ENCODE measurements at places on chromosomes 2 and 18.

DNA sequence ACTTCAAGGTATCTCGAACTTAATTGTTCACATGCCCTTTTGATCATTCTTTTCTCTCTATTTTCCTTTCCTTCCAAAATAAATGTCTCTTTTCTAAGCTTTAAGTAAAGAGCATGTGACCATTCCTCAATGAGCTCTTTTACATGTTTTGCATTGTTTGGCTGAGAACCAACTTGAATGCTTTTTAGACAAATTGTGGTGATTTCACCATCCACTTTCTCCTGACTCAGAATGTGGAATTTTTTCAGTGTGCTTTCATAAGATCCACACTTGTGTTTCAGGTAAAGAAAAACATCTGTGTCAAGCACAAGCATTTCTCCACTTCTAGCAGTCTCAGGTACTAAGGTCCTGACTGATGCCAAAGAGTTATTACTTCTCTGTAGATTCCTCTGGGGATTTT lies 10.7 kb downstream of the RBM43 start:
- DNase-seq, result no peak

DNA sequence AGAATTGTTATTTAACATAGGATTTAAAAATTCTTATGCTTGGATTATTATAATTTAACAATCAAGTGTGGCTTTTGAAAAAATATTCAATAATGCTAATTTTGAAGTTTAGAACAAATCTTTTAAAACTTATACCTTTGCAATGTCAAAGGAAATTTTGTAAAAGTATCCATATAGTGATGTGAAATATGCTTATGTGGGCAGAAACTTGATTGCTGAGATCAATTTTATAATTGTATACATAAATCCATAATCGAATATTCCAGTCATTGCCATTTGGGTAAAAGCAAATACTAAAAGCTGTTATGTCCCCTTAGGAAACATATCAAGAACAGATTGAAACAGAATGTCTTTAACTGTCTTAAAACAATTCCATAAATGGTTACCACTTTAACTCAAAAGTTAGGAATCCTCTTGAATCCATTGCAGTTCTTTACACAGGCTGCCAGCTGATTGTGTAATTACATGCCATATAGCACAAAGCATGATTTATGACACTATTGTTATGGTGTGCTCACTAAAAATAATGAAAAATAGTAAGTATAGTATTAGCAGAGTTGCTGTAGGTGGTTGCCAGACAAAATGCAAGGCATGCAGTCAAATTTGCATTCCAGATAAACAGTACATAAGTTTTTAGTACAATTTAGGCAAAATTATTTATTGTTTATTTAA lies 24.2 kb downstream of the PLCL1 start:
- DNase-seq, result no peak

DNA sequence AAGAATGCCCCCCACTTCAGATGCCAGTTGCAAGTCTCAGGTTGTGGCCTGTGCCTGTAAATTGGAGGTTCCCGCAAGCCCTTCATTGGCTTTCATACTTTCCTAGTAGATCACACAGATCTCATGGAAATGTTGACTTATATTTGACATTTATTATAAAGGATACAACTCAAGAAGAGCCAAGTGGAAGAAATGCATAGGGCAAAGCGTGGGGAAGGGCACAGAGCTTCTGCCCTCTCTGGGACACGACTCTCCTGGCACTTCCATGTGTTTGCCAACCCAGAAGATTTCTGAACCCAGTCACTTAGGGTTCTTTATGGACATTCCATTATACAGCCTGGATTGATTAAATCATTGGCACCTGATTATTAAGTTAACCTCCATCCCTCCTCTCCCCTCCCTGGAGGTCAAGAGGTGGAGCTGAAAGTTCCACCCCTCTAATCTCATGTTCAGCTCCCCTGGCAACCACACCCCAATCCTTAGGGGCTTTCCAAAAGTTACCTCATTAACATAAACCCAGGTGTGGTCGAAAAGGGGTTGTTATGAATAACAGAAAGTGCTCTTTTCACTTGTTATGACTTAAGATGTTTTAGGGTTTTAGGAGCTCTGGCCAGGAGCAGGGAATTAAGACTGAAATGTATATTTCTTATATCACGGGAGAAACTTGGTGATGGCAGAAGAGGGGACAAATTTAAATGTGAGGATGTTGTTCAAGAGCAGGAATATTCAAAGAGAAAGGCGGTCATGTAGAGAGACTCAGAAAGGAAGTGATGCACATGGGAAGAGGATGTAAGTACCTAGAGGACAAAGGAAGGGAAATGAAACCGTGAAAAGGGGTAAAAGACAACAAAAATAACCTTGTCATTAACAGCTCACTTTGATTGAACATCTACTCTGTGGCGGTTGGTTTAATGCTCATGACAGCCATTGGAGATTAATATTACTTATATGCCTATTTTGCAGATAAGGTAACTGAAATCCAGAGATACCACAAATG lies 31.8 kb downstream of the SP100 start:
- DNase-seq, result no peak

GRCh38 chr2:73700131-73700611 lies 37.0 kb downstream of the TPRKB start:
- DNase-seq, result no peak

DNA sequence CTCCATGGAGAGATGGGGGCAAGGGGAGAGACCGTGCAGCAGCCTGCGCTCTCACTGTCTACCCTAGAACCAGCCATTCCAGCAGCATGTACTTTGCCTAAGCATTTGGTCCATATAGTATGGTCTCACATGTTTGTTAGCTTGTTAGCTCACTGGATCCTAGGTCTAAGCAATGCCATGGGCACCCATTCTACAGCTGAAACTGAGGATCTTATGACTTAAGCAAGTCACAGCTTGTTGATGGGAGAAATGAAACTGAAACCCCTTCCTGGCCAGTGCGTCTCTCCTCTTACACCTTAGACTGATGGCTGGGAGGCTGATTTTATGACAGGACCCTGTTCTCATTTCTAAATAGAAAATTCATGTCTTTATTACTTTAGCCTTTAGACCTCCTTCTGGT lies 90.1 kb downstream of the EPAS1 start:
- no peak for DNase-seq

DNA sequence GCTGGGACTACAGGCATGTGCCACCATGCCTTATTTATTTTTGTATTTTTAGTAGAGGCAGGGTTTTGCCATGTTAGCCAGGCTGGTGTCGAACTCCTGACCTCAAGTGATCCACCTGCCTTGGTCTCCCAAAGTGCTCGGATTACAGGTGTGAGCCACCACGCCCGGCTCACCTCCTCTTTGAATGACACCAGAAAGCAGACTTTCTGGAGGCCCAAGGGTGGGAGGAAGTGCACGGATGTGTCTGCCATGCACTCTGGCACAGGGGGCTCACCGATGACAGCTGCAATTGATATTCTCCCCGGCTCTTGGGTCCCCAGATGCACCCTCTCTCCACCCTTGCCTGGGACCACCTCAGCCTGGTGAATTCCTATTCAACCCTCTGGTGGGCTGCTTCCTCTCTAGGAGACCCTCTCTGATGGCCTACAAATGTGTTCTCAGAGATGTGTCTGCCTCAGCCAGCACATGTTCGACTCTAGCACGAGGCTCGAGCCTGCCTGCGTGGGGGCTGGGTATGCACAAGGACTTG lies 87.3 kb downstream of the SEPTIN10 start:
- no peak for DNase-seq

DNA sequence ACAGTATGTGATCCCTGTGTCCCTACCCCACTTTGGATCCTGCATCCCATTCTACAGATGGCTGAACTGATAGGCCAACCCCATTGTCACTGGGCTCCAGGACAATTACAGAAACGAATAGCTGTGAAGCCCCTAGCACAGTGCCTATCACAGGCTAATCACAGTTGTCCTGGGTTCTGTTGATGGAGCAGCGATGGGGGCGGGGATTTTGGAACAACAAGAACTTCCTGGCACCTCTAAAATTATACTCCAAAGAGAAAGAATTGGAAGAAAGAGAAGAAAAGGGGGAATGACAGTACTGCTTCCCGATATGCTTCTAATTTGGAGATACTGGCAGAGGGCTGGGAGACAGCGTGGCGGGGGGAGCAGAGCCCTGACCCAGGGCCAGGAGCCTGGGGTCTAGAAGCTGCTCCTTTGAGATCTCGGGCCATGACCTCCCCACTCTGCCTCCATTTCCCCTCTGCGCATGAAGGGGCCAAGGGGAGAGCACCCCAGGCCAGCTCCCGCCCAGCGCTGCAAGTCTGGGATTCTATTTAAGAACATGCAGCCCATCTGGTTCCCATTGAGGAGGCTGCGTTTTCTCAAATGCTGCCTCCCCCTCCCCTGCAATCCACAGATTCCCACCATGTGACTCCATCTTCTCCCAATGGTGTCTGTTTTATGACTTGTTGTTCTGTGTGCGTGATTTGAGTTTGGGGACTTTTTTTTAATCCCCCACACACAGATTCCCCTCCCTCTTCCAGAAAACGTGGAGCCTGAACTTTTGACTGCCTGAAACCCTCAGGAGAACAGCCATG lies 202.7 kb downstream of the CYP26B1 start:
- DNase-seq, result no peak

DNA sequence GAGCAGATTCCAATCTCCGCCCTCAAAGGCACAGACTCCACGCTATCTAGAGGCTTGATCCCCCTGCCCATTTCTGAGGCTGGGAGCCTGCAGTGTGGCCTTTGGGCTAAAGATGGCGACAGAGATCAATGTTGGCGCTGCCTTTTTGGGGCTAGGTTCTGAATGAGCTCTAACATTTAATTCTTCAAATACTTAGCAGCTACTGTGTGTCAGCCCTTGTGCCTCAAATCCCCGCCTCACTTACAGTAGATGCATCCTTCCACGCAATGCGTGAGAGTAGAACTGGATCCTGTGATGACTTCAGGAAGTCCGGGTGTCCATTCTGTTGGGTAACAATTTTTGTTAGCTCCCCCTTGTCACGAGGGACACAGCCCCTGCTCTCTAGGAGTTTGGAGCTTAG lies 12.4 kb downstream of the IL1F10 start:
- DNase-seq, result peak; percentile 35

DNA sequence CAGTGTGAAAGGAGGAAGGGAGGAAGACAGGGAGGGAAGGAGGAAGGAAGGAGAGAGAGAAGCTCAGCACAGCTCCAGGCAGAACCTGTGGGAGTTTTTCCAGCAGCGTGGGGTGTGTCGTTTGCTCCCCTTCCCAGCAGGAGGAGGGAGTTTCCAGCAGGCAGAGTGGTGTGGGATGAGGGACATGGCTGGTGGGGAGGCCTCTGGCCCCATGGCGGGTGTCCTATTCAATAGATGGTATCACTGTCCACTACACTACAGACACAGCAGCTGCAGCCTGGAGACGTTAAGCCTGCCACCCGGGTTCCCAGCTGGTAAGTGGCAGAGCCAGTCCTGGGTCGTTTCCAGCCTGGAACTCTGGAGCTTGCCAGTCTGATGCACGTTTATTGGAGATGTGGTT lies 44.7 kb downstream of the GLI2 start:
- no peak for DNase-seq

GRCh38 chr2:120012363-120012762 lies 514 bp upstream of the EPB41L5 start:
- no peak for DNase-seq

DNA sequence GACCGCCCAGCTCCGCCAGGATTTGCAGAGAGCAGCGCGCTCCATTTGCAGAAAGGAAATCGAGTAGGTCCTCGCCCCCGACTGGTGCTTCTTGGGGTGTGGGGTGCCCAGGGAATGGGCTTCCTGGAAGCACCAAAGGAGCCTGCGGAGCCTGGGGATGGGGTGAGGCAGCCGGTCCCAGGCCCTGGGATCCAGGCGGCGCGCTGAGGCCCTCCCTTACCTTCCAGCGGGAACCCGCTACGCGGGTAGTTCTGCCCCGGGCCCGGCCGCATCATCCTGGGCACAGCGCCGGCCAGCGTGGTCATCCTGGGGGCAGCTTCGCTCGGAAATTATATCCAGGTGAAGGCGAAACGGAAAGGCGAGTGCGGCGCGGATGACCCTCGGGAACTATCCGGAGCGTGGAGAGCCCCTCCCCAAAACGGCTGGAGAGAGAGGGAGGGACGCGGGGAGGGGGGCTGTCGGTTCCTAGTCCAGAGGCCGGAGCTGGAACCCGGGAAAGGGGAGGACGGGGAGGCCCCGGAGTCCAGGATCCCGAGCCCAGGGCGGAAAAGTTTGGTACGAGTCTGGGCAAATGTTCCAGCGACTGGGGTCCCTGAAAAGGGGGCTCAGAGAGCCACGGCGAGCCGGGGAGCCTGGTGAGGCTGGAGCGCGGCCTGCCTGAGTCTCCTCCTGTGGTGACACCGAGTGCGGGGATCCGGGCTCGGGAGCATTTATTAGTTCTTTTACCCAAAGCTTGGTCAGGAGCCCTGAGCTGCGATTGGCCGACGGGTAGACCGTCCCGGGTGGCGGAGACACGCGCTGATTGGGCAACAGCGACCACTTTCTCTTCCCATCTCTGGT lies at the start of gene PAX3:
Gene PAX3 (minus strand): TSS at position 688 of the 840 bp plus-strand sequence. CDS start 383 bp downstream, at position 305.
- DNase-seq, result no peak

DNA sequence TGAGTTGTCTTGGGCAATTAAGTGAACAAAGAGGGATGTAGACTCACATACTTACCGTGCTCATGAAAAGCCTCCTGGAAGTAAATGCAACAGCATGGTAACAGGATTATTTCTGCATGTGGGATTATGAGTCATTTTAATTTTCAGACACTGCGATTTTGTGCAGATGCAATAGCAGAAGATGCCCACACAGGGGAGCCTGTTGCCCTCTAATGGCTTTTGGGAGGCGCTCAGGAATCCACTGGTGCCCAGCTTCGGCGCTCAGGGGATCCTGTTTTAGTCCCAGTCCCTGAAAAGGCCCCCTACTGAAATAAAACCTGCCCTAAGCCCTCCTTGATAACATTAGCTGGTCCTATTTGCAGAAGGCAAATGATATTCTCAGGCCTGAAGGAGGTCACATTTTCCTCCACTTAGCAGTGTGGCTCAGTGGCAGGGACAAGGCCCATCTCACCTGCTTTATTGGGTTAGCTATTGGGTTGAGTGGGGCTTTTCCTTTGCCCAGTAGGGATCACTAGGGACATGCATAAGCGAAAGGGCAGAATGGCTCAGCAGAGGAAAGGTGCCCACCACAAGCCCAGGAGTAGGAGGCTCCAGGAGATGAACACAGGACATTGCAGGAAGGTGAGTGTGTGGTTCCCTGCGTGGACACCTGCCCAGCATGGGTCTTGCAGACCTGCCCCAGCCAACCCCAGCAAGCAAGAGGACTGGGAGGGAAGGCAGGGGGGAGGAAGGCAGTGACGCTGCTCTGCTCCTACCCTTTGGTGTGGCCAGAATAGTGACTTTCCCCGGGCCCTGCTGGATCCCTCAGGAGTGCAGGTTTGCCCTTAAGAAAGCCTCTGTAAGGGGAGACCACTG lies 26.5 kb upstream of the KCNS3 start:
- DNase-seq, result peak; percentile 47

DNA sequence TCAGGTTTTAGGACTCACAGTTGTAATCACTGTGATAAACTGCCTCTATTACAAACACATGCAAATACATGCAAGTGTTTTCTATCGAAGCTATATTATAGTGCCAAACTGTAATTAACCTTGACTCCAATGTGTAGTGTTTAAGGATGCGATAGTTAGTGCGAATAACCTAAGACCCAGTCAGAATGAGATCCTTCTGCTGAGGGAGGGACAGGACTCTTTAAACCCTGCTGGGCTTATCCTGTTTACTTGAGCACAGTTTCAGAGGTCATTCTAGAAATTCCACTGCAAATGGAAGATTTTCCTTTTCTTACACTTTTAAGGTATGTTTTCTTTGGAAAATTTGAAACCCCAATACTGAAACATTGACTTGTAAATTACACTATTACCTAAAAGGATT lies 68.2 kb downstream of the CALCRL start:
- no peak for DNase-seq
